Activated naive CD4-positive, alpha-beta T cell treated with anti-CD3 and anti-CD28 coated beads, Interleukin-2, amount 50 U/mL, for 72 hours (primary cell): ENCODE measurements at places on chromosomes 12 and 14.

DNA sequence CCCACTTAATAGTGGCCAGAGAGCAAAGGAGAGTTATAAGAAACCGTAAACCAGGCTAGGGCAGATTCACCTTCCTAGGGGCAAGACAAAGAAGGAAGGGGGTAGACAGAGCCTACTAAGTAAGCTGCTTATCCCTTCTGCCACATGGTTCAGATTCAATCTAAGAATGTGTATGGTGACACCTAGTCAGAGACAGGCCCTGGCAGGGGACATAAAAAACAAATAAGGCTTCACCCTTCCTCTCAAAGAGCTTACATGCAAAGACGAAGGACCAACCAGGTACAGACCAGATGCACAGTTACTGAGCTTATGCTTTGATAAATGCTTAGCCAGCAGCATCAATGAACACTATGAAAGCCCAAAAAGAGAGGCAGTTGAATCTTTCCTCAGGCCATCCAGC is 4.4 kb downstream of the CYP27B1 start:
- DNase-seq = no peak

DNA sequence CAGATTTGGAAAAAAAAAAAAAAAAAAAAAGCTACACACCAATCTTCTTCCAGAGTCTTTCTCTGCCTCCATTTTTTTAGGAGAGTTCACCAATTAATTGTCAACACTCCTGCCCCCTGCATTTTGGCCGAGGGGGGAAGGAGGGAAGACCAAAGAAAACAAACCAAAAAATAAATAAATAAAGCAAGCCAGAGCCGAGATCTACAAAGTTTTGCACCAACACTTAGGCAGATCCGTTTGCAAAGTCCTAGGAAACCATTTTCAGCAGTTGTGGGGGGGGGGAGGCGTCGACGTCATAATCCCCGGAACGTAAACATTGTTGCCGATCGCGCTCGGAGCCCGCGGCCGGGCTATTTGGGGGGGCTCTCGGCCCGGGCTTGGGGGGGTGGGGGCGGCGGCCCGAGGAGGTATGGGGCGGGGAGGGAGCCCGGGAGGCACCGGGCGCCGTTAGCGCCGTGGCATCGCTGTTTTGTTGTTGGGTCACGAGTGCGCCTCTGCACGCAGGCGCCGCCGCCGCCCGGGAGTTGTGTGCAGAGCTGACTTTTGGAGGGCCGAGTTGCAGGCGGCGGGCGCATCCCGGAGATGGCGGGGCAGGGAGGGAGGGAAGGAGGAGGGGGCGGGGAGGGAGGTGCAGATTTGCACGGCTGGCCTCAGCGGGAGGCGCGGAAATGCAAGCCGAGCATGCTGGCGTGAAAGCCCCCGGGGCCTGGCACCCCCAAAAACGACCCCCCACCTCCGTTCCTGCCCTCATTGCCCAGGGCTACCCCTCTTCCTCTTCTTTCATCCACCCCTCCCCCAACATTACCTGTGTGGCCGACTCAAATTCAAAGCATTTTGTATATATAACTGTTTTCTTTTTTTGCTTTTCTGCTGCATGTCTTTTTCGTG is 598 bp downstream of the KDM2B start:
- DNase-seq = peak; percentile 75

- no peak for DNase-seq
These were observed 4.2 kb downstream of the ACACB start for GRCh38 chr12:109120557-109120956.

GRCh38 chr14:71471634-71472355 is 460.4 kb upstream of the RGS6 start:
- DNase-seq = no peak
